ENCODE measurements at places on chromosomes 16 and 17.

DNA sequence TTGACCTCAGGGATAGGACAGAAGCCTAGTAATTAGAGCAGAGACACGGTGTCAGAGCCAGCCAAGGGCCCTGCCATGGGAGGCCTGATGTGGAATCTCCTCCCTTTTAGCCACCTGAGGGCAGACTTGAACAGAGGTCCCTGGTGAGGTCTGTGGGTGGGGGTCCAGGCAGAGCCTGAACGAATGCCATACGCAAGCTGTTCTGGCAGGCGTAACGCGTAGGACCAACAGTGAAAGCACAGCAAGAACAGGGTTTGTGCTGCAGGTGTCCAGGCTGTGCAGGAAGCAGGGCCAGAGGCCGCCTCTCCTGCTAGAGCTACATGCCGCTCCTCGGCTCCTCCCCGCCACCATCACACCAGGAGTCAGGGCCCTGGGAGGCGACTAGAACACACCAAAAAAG is 81.9 kb upstream of the TBX2 start:
- no peak for DNase-seq

DNA sequence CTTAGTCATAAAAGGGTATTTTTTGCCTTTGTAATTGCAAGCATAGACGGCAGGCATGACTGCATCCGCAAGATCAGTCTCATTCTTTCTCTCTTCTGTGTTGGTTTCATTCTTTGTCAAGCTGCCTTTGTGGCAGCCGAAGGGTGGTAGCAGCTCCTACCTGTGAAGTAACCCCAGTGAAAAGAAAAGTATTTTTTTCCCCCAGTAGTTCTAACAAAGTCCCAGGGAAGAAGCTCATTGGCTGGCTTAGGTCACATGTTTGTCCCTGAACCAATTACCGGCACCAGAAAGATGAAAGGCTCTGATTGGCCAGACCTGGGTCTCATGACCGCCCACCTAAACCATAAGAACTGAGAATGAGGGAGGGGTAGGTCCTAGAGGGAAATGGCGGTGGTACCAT is 110.7 kb downstream of the RAP1GAP2 start:
- DNase-seq, result no peak

DNA sequence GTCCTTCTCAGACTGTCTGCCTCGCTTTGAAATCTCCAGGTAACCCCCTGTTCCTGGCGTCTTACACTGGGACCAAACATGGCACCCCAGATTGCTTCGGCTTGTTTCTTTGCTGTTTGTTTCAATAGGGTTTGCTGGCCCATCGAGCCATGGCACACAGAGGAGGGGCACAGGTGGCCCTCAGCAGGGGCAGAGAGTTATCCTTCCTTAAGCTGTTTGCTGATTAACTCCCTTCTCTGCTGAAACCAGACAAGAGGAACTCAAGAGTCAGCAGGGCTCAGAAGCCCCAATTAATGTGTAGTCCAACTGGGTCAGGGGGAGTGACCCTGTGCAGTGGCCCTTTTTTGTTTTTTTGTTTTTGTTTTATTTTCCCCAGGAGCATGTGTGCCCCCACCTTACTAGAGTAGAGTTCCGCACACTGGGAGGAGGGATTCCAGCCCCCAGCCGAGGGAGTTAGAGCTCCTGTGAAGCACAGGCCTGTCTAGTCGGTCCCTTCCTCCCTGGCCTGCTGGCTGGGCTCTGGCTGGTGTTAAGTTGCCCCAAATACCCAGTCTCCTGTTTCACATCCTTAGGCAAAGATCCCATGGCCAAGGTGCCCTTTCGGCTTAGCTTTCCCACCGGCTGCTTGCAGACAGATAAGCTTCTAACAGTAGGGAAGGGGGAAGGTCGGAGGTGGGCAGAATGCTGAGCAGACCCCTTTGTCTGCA is 39.3 kb downstream of the YPEL2 start:
- DNase-seq, result no peak

DNA sequence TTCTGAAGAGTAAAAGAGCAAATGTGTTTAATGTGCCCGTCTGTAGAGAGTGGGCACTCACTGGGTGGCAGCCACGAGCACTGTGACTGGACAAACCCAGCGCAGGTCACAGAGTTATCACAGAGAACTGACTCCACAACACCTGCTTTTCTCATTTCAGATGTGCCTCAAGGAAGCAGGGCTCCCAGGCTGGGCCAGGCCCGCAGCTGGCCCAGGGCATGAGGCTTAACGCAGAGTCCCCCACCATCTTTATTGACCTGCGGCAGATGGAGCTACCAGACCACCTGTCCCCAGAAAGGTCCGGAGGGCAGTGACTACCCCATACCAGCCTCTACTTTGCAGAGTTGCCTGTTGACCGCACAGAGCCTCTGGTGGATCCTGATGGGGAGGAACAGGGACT is 11.9 kb downstream of the DNAAF8 start:
- no peak for DNase-seq

GRCh38 chr17:81253358-81254131 is 14.4 kb downstream of the NDUFAF8 start:
- DNase-seq, result peak; percentile 40

GRCh38 chr16:17382949-17383863 is 87.6 kb downstream of the XYLT1 start:
- DNase-seq, result no peak

- DNase-seq, result no peak
These were observed 14.2 kb upstream of the KCNG4 start for GRCh38 chr16:84254062-84254461.

DNA sequence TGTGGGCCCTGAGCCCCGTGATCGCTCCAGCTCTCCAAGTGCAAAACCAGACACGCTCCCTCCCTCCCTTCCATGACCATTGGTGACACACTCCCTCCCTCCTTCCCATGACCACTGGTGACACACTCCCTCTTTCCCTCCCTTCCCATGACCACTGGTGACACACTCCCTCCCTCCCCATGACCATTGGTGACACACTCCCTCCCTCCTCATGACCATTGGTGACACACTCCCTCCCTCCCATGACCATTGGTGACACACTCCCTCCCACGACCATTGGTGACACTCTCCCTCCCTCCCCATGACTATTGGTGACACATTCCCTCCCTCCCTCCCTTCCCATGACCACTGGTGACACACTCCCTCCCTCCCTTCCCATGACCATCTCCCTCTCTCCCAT is 56.3 kb downstream of the LMF1 start:
- DNase-seq, result no peak

DNA sequence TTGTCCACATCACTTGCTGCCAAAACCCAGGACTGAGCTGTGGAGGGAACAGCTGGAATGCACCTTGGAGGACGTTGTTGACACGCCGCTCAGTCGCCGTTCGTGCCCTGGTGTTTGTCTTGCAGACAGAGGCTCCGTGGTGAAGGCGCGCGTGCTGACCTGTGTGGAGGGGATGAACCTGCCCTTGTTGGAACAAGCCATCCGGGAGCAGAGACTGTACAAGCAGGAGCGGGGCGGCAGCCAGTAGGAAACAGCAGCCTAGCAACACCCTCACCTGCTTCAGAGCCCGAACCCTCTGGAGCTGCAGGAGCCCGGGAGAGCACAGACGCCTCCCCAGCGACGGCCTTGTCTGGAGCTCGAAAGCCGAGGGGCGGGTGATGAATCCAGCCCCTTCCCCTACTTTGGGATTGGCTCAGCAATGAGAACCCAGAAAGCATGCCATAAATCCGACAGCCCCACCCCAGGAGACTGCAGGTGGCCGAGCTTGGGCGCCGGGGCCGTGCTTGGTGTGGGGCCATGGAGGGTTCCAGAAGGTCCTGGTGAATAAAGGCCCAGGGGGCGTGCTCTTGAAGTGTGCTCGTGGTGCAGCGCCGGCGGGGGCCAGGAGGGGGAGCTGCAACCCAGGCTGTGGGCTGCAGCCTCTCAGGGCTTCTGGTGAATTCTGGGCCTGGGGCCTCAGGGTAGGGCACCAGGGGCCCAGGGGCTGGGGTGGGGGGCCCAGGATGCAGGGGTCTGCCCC is 470 bp upstream of the CDK3 start:
- peak; percentile 46 for DNase-seq

DNA sequence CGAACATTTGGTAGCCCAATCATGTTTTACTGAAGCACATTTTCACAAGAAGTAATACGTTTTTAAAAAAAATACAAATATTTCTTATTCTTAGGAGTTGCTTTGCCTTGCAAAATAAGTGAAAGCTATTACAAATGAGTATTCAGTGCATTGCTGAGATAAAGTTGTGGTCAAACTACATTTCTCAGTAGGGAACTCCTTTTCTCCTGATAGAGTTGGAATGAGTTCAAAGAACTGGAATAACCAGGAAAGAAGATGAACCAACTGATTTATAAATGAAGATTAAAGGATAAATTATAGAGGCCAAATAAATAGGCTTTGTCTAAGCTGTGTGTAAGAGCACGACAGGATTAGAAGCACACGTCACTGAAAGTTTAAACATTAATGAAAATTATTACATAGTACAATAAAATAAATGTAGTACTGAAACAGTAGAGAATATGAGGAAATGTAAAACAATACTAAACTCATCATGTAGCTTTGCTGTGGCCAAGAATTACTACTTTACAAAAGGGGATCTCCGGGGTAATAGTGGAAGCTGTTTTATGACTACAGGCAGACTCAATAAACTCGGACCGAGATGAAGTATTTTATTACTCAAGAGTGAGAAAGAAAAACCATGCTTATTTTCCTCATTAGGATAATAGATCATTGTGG is 73.6 kb downstream of the KCNJ2 start:
- DNase-seq, result no peak

Data from effector CD8-positive, alpha-beta T cell (primary cell).